ENCODE measurements at places on chromosomes 3 and 15. TPM values are rescaled to one million over a fixed set of nuclear protein-coding genes. Genes with fewer than 3 reads are reported as not detected.

SEC62 gene
- 98.7 TPM for total RNA-seq

- no peak for DNase-seq
Measured at GRCh38 chr3:53489386-53489785, 5.0 kb upstream of the CACNA1D start.

DNA sequence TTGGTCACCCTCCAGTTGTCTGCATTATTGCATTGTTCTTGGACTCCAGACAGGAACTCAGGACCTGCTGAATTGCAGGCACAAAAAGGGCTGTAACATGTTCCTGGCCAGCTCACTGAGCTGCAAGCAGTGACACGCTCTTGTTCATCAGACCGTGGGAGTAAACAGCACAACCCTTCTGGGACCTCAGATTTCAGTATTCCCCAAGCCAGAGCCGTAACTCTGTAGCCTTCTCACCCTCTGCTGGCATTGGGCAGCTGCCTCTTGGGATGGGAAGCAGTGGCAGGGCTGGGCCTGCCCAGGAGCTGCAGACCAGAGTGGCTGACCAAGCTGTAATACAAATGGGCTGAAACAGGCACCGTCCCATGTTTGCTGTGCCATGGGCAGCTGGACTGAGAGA, 607.1 kb upstream of the BCHE start:
- DNase-seq, result no peak

CASR gene
- 0.02 TPM for total RNA-seq

DMXL2 gene
- total RNA-seq, result 13.9 TPM

GPR62 gene
- 0.33 TPM for total RNA-seq

SRPRB gene
- 54.8 TPM for total RNA-seq

- DNase-seq, result no peak
Measured at GRCh38 chr3:172247525-172248274, 200.6 kb downstream of the GHSR start.

DNA sequence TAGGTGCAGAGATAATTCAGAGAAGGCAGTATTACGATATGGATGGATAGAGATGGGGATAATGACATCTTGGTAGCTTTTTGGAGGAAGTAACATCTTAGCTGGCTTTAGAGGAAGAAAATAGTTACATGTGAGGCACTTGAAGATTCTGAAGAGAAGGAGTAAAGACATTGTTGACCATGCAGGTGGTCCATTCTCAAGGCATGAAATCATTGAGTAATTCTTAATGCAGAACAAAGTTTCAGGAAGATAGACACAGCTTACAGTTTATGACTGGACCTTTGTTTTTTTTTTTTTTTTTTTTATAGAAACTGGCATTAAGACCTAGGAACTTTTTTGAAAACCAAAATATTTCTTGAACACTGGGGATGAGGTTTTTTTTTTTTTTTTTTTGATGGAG, 28.2 kb downstream of the MBNL1 start:
- DNase-seq, result no peak

DNA sequence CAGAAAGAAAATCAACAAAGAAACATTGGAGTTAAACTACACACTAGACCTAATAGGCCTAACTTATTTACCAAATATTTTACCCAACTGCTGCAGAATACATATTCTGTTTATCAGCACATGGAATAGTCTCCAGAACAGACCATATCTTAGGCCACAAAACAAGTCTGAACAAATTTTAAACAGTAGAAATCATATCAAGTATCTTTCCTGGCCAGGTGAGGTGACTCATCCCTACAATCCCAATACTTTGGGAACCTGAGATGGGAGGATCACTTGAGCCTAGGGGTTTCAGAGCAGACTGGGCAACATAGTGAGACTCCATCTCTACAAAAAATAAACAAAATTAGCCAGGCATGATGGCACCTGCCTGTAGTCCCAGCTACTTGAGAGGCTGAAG, 18.1 kb upstream of the KPNA4 start:
- DNase-seq, result no peak

DNA sequence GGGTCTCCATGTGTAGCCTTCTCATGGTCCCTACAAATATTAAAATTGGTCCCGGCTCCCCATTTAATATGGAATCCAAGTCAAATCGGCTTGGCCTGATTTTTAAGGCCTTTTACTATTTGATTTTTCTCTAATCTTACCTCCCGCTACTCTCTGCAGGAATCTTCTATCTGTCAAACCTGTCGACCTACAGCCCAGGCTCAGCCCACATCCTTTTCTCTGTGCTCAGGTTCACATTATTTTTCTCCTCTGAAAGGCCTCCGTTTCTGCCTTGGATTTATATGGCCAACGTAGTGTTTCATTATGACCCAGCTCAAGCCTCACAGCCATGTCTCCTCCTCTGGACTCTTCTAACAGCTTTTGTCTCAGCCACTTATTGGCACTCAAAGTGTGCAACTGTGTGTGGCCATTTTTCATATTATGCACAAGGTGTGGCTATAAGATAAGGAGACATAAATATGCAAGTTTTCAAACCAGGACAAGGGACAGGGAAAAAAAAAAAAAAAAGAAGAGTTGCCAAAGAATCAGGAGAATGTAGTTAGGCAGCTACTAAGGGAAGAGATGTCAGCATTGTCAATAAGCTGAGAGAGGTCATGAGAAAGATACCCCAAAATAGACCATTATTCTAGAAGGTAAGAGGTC, 2.1 kb upstream of the GLCE start:
- no peak for DNase-seq

HYAL1 gene
- total RNA-seq, result 2.0 TPM

KLHL40 gene
- total RNA-seq, result not detected

DNA sequence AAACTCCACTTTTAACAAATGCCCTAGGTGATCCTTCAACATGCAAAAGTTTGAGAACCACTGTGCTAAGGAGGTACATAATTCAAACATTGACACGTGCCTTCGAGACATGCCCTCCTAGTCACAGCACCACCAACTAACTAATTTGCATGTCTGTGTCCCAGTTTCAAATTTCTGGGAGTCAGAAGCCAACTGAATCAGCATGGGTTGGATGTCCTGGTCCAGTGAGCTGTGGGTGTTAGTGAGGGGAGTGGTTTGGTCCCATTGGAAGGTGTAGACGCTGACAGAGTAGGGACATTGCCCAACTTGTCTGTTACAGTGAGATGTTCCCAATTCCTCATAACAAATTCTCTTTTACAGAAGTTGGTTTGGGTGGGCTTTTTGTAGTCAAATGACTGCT, 67.3 kb upstream of the ADPGK start:
- DNase-seq, result no peak

GRCh38 chr3:141274411-141275031, 42.9 kb downstream of the PXYLP1 start:
- DNase-seq, result no peak

A4GNT gene
- total RNA-seq, result not detected

- DNase-seq, result no peak
Measured at GRCh38 chr3:131020122-131020693, 6.4 kb downstream of the ASTE1 start.

GRCh38 chr3:185822221-185823000, 2.4 kb downstream of the IGF2BP2 start:
- no peak for DNase-seq

GRCh38 chr3:10503217-10503796, 2.1 kb downstream of the ATP2B2 start:
- no peak for DNase-seq

GRCh38 chr3:44104668-44105321, 136.9 kb upstream of the TOPAZ1 start:
- DNase-seq, result no peak

DNA sequence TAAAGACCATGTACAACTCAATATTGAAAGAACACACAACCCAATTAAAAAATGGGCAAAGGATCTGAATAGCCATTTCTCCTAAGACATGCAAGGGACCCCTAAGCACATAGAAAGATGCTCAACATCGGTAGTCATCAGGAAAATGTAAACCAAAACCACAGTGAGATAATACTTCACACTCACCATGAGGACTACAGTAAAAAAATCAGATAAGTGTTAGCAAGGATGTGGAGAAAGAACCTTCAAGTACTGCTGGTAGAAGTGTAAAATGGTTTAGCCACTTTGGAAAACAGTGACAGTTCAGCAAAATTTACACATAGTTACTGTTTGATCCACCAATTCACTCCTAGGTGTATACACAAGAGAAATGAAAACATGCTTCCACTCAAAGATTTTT, 30.1 kb upstream of the XIRP1 start:
- no peak for DNase-seq

DNA sequence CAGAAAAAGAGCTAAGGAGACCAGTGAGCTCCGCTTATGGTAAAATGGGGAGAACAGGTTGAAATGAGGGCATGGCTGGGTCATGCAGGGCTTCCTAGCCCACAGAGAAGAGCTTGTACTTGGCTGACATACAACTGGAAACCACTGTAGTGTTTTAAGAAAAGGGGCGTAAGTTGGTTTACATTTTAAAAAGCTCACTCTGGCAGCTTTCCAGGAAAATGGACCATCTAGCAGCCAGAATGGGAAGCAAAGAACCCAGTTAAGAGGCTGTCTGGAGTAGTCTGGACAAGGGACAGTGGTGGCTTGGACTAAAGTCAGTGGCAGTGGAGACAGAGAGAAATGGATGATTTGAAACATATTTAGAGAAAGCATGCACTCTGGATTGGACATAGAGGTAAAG, 1.9 kb downstream of the MORC1 start:
- DNase-seq, result no peak

GRCh38 chr3:49593041-49593440, 38.8 kb downstream of the BSN start:
- DNase-seq, result no peak

DNA sequence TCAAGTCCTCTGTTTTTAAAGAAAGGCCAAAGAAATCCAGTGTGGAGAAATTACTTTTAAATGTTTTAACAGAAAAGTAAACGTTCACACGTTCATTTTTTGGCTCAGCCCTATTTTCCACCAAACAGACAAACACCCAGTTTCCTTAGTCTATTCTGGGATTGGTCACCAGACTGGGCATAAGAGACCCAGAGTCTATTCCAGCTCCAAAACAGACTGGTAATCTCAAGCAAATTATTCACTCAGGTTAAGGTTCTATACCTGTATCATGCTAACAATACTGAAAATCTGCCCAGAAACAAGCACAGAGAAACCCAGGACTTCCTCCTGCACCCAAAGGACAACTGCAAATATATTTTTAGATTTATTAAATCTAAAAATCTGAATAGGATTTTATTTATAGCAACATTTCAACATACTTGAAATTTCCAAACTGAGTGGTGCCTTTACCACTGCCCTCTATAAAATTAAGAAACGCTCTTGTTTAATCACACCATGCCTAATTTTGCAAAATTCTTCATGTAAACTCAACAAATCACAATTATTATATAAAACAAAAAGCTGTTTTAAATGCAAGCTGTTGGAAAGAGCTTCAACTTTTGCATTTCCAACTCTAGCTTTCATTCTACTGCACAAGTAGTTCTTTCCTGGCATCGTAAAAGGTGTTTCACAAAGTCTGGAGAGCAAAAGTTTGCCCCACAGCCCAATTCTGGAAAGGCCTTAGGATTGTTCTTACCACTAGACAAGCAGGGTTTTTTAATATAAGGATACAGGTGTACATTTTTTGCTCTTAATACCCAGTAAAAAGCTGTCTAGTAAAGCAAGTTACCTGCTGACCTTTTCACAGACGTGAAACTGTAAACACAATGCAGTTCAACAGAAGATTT, 18.7 kb downstream of the ZNF148 start:
- DNase-seq, result no peak

DNA sequence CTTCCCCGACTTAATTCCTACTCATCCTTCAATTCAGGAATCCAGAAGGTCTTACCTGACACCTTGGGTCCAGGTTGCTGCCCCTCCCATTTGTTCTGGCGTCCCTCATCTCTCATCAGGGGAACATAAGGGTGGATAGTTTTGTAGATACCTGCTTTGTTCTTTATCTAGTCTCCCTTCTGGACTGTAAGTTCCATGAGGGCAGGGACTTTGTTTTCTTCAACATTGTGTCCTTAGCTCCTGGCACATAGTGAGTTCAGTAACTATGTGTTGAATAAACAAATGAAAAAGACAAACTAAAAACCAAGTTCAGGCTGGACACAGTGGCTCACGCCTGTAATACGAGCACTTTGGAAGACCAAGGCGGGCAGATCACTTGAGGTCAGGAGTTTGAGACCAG, 13.2 kb upstream of the GPD1L start:
- DNase-seq, result no peak

DNA sequence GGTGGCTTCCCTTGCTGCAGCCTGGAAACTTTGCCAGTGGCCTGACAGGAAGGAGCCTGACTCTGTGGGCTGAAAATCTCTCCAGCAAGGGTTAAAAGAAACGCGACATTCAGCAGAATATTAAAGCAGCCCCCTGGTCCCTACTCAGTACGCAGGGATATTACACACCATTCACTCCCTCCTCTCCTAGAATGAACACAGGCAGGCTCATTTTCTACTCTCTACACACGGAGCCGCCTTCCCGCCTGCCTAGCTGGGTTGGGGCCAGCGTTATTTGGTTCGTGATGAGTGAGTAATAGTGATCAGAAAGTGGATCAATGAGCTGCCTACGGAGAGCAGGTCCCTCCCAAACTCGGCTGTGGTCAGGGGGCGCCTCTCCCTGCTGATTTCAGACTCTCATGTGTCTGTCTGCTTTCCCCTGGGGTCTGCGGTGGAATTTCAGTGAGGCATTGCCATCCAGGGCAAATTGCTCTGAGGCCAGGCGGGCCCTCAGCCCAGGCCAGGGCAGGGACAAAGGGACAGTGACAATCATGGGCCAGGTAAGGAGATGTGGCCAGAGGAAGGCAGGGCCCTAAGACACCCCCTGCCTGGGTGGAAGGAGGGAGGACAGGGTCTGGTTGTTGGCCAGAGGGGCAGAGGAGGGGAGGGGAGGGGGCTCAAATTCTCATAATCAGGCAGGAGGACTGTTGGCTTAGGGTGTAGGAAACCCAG, 2.8 kb downstream of the EPHB1 start:
- DNase-seq, result no peak

DNA sequence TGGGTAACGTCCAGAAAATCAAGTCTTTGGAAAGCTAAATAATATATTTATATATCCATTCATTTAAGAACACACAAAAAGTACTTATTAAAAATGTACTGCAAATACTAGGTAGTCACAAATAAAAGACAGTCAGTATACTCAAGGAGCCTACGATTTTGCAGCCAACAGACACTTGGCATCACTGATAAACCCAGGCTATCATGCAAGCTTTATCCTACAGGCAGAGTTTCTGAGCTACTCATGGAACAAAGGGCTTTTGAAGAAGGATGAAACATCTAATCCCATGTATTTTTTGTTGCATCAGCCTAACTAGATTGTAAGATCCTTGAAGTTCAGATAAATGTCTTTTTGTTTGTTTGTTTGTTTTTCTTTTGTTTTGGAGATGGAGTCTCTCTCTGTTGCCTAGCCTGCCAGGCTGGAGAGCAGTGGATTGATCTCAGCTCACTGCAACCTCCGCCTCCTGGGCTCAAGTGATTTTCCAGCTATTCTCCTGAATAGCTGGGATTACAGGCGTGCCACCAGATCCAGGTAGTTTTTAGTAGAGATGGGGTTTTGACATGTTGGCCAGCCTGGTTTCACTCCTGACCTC, 319.4 kb upstream of the MDFIC2 start:
- DNase-seq, result peak; percentile 72

- DNase-seq, result no peak
Measured at GRCh38 chr15:96737408-96737807, 406.9 kb downstream of the NR2F2 start.

Data from H9 (cell line).